ENCODE measurements at places on chromosomes 1 and 21.

GRCh38 chr1:31755197-31755611, 8.9 kb downstream of the ADGRB2 start:
- no peak for DNase-seq

- no peak for DNase-seq
Measured at GRCh38 chr1:222926566-222926965, 111.7 kb downstream of the DISP1 start.

DNA sequence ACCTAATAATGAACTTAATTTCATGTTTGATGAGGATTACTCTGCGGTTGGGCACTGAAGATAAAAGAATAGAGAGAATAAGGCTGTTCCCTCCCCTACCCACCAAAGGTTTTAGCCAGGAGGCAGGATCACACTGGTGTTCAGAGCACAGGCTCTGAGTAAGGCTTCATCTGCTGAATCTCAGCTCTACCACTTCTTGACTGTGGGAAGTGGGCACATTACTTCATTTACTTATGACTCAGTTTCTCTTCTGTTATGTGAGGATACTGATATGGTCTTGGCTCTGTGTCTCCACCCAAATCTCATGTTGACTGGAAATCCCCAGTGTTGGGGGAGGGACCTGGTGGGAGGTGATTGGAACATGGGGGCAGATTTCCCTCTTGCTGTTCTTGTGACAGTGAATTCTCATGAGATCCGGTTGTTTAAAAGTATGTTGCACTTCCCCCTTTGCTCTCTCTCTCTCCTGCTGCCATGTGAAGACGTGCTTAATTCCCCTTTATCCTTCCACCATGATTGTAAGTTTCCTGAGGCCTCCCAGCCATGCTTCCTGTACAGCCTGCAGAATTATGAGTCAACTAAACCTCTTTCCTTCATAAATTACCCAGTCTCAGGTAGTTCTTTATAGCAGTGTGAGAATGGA, 79.7 kb downstream of the SMYD2 start:
- no peak for DNase-seq

- no peak for DNase-seq
Measured at GRCh38 chr21:29074007-29074376, 544 bp upstream of the CCT8 start.

DNA sequence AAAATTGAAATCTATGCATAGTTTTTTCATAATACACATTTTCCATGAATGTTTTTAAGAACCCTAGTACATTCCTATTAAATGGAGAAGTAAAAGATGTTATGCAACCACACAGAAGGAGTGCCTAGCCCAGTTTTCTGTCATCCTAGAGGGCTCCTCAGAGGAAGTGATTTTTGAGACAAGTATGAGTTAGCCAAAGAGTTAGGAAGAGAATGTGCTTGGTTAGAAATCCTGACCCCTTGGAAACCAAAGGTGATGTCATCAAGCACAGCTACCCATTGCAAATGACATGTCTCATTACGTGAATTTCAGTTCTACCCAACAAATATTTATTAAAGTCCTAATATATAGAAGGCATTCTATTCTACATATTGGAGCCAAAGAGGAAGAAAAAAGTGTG, 88.9 kb upstream of the TNFSF4 start:
- DNase-seq: no peak
